Stimulated activated CD4-positive, alpha-beta T cell treated with anti-CD3 and anti-CD28 coated beads, Interleukin-1b, Interleukin-23, amount 100 ng/mL, for 1 hour (primary cell): ENCODE measurements at places on chromosomes 13 and 19.

GRCh38 chr19:990119-990571 is 6.0 kb downstream of the WDR18 start:
- no peak for DNase-seq

DNA sequence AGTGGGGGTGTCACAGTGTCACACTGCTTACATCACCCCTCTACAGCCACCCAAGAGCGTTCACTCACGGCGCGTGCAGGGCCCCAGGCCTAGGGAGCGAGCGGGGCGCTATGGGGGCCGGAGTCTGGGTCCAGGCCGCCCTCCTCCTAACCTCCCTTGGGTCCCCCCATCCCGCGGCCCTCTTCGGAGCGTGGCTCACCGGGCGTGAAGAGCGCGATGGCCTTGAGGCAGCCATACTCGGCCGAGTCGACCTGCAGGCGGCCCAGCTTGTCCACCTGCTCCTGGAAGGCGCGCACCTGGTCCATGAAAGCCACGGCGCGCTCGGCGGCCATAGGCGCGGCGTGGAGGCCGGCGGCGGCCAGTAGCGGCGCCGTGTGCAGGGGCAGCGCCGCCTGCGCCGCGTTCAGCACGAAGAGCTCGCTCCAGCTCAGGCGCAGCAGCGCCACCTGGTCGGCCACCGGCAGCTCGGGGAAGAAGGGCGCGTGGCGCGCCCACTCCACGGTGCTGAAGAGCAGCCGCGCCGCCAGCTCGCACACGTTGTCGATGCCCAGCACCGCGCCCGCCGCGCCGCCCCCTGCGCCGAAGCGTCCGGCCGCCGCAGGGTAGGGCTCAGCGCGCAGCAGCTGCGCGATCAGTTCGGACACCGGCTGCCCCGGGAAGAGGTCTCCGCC is 9.4 kb downstream of the OCEL1 start:
- peak; percentile 56 for DNase-seq

GRCh38 chr13:74000876-74001275 is 133.3 kb downstream of the KLF12 start:
- no peak for DNase-seq

GRCh38 chr19:55672418-55672817 is 2.6 kb upstream of the EPN1 start:
- DNase-seq = no peak

DNA sequence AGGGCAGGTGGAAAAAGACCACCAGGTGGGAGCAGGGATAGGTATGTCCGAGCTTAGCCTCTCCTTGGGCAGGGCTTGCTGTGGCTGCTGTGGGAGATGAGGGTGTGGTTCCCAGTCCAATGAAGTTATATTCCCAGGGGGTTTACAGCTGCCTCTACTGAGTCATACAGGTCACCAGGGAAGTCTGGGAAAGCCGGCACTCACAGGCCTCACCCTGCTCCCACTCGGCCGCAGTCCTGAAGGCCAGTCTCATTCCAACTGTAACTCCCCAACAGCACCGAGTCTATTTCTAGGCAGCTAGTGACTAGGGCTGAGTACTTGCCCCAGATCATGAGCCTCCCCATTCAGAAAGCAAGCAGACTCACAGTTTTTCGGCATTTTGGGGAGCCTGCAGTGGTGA is 77.1 kb downstream of the FNDC3A start:
- no peak for DNase-seq

- no peak for DNase-seq
These were observed 20.6 kb upstream of the SLC46A3 start for GRCh38 chr13:28739376-28739775.

- DNase-seq = no peak
These were observed 805.6 kb upstream of the ARGLU1 start for GRCh38 chr13:107373551-107373950.

- DNase-seq = no peak
These were observed 145.2 kb upstream of the KLHL1 start for GRCh38 chr13:70253411-70253810.

- DNase-seq = no peak
These were observed 30.8 kb upstream of the PEPD start for GRCh38 chr19:33552191-33552927.

- DNase-seq = no peak
These were observed 277.9 kb downstream of the ZNF536 start for GRCh38 chr19:30649934-30650614.

- DNase-seq = no peak
These were observed 8.0 kb upstream of the ZNF358 start for GRCh38 chr19:7507884-7508283.

- DNase-seq = no peak
These were observed 27.2 kb downstream of the FOXO1 start for GRCh38 chr13:40639221-40639681.

DNA sequence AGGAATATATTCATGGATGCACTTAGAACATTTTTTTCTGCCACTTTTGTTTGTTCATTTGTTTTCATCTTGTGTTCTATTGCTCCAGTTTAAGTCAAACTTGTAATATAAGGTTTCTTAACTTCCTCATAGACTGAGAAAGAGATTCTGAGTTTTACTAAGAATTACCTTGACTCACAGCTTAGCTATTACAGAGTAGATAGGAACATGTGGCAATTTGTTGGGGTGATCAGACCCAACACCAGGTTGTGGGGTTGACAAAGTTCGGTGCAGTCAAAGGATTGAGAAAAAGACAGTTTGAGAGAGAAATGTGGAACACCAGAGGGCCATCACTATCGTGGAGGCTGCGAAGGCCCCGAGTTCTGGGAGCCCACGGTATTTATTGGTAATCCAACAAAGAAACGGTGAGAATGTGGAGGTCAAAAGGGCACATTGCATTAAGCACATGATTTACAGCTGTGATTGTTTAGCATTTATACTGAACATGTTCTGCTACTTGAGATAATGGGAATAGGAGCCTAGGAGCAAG is 2526.0 kb downstream of the PCDH9 start:
- DNase-seq = no peak

DNA sequence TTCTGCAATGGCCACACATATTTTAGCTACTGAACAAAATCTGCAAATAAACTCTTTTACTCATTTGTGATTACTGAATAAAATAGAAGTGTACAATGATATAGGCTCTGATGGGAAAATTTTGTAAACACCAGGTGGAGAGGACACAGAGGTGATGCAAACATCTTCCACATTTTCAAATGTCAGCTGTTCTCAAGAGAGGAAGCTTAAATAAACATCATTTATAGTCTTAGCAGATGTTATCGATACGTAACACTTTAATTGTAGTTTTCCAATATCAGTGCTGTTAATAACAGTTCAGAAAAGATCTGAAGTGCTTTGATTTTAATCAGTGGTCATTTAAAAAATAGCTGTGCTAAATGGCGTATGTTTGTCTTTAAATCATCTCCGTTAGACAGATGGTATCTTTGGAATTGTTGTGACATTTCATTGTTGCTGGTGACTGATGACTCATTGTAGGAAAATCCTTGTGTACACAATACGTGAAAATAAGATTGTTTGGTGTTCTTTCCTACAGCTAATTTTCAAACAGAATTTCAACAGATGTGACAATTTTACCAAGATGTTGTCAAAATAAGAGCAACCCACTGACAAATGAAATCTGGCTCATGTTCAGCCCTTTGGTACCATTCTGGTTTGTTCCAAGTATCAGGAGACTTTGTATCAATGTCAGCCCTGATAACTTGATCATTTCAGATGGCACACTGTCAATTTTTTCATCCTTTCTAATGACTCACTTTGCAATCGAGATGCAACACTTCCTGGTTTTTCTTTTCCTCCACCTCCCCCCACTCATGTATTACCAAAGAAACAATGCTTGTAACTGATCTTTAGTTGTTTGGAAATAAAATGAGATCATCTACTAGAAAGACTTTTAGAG is 516.0 kb downstream of the DCT start:
- no peak for DNase-seq

GRCh38 chr19:5617080-5617479 is 5.5 kb downstream of the SAFB2 start:
- DNase-seq = no peak

DNA sequence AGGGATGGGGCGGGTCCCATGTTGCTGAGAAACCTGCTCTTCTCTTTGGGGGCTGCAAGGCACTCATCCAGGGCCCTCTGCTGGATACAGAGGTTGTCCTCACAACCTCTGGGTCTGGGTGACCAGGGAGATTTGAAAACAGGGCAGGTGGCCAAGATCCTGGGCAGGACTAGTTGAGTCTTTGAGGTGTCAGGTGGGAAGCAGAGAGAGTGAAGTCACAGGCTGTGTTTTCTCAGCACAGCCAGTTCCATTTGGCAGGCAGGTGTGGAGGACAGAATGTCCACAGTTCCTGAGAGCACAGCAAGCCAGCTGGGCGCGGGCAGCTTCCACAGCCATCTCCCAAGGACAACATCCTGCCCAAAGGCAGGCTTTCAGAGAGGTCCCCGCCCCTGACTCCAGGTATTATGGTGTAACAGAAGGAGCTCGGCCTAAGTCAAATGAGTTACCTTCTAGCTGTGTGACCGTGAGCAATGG is 118.8 kb downstream of the NUFIP1 start:
- DNase-seq = no peak

DNA sequence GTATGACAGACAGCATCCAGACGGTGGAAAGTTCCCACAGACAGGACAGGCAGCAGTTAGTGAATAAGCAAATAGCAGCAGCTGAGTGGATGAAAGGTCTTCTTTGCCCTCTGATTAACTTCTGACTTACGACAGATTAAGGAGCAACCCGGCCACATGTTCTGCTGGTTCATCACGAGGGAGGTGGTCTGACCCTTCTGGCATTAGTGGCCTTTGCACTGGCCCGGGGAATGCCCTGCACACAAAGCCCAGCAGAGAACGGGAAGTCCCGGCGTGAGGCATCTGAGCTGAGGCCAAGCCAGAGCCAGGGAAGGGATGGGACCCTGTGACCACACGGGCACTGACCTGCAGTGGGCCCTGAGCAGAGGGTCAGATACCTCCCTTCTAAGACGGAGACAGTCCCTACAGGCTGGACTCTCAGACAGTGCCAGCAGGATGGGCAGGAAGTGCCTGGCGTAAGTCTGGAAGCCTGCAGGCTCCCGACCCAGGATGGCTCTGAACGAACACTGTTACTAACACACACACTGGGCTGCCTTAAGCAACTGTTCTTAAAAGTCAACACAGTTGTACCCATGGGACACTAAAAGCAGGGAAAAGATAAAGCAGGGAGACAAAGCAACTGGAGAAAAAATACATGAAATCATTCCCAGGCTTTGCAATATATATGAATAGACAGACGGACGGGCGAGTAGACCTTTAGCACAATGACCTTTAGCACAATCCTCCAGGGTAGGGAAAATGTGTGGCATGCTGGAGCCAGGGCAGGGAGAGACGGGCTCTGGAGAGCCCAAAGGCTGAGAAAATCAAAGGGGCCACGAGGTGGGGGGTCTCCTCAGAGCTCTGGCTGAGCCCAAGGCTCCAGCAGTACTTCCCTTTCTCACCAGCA is 6.3 kb downstream of the C19orf12 start:
- no peak for DNase-seq

GRCh38 chr19:38918526-38918925 is 6.5 kb upstream of the CCER2 start:
- DNase-seq = no peak

- DNase-seq = no peak
These were observed 19.4 kb downstream of the ACTN4 start for GRCh38 chr19:38666663-38667511.

GRCh38 chr19:34459614-34460013 is 21.9 kb upstream of the WTIP start:
- DNase-seq = no peak

DNA sequence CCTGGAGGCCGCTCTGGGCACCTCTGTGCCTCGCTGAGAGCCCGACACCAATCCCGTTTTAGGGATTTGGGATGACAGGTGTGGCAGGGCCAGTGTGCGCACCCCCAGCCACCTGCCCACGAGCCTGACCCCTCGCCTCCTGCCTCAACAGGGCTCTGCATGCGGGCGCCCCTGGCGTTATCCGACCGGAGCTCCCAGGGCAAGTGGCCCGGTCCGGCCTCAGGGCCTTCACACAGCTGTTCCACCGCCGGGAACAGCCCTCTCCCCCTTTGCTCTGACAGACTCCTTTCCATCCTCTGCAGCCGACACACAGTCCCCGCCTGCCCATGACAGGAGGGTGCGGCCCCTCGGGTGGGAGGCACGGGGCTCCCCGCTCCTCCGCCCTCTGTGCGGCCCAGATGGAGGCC is 7.1 kb upstream of the WDR18 start:
- DNase-seq = no peak

- no peak for DNase-seq
These were observed 6.6 kb downstream of the CLPTM1 start for GRCh38 chr19:44961821-44962220.

GRCh38 chr19:52198678-52199077 is 8.8 kb downstream of the PPP2R1A start:
- no peak for DNase-seq

DNA sequence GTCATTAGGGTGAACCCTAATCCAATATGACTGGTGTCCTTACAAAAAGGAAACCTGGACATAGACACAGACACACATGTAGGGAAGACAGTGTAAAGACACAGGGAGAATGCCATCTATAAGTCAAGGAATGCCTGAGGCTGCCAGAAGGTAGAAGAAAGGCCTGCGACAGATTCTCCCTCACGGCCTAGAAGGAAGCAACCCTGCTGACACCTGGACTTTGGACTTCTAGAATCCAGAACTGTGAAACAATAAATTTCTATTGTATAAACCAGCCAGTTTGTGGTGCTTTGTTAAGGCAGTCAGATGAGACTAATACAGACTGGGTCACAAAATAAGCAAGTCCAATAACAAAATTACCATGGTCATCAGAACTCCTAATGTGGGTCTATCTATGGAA is 120.4 kb downstream of the ENOX1 start:
- no peak for DNase-seq

DNA sequence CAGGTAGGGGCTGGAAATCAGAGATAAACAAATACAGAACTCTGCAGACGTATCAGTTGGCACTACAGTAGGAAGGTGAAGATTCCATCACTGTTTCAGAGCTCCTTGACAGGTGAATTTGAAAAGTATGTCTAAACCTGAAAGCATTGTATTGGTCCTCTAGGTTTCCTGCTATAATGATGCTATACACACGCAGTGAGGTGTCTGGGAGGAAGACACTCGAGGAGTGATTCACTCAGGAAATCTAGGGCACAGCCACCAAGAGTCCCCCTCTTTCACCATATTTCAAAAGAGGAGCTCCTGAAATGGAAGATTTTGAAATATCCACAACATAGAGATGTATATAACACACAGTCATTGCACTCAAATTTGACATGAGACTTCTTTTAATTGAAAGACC is 331.0 kb upstream of the DACH1 start:
- DNase-seq = no peak

- DNase-seq = no peak
These were observed 803 bp downstream of the FLT3 start for GRCh38 chr13:28099396-28100149.

GRCh38 chr19:47019431-47020041 is at the start of gene NPAS1:
TSS of gene NPAS1 (plus strand) at chr19:47019837. CDS start at chr19:47021048, 1,211 bp downstream.
- no peak for DNase-seq

DNA sequence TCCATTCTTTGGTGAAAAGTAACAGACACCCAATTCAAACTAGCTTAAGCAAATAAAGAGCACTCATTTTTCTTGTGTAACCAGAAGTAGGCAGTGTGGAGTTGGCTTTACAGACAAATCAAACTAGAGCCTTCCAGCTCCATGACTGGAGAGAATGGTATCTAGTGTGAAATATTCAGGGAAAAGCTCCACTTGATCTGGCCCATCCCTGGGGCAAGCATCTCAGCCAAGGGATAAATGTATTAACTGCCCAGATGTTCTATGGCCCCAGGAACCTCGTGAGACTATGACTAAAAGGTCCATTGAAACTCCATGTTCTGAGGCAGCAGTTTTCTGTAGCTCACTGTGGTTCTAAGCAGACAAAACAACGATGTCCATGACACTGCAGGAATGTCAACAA is 49.9 kb downstream of the TBC1D4 start:
- no peak for DNase-seq
